ELR (cell line): ENCODE measurements at places on chromosomes 2 and 18.
A peak's percentile ranks its signal among the peaks of the same experiment; 100 is the strongest.

DNA sequence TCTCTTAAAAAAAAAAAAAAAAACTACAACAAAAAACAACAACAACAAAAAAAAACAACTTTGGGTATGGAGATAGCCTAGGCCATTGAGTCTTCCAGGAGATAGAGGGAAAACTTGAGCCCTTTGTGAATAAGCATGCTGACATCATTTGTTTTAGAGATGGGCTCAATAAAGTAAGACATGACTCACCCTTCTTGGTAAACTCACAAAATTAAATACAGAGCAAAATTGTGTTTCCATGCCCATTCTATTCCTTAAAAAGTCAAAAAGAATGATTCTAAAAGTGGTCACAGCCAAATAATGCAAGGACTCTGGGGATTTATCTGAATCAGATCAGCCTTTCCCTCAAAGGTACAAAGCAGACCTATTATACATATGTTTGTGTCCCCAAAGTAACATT lies 117.4 kb downstream of the ETAA1 start:
- DNase-seq: peak; percentile 67

GRCh38 chr2:144240656-144241339 lies 279.1 kb downstream of the ZEB2 start:
- no peak for DNase-seq

DNA sequence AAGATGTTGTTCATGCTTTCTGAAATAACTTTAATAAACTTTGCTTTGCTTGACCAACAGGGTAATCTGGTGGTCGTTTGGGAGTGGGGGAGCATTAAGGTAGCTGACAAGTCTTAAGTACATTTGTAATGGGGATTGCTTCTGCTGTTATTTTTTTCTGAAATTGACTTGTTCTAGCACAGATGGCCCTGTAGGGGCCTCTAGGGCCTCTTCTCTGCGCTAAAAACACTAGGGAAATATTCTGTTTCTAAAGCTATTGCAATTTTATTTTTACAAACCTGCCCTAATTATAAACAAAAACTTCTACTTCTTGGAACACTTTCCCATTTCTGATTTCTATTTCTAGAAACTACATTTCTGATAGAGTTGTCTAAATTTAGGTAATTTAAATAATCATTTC lies 191.3 kb upstream of the KCNJ3 start:
- no peak for DNase-seq

DNA sequence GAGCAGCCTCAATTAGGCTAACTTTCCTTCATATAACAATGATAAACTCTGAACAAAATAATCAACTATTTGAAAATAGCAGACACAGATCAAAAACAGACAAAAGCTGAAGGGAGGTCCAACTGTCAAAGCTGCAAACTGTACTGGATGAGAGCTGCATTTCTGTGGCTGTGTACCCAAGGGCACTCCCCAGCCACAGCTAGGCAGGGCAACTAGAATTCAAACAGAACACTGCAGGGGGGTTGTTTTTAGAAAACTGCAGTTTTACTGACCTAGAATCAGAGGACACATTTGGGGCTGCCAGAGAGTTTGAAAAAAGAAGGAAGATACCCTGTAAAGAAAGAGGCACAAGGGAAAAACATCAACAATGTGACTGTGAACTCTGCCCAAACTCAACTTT lies 56.8 kb downstream of the SMAD2 start:
- DNase-seq: no peak

DNA sequence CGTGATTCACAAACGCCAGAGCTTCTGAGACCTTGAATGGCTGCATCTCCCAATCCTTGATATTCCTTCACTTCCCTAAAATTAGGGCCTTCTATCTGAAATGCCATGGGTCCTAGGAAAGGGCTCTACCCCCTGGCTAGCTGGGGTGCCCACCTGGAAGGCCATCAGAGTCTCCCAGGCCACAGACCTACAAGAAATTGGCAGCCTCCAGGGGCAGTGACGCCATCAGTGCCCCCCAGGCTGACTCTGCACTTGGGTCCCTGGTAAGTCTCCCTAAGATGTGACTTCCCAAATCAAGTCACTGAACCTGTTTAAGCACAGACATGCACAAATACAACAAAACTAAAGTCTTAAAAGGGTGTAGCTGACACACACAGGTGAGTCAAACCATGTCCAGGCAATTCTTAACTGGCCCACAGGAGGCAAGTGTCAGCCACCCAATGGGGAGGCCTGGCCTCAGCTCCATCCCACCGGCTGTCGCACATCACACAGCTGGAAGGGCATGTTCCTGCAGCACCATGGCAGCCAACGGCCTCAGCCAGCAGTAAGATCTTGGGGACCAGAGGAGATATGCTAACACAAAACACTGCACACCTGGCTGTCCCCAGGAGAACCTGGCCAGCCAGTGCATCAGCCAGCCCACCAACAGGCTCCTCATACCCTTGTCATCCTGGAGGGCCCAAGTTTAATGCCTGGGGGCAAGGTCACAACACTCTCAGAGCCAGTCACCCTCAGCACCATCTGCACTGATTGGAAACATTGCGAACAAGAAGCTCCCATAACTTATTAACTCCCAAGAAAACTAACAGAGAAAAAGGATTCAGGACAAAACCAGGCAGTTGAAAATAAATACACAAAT lies 5.2 kb downstream of the PARD6G start:
- no peak for DNase-seq

GRCh38 chr2:212546669-212547068 lies 8.1 kb upstream of the ERBB4 start:
- no peak for DNase-seq

DNA sequence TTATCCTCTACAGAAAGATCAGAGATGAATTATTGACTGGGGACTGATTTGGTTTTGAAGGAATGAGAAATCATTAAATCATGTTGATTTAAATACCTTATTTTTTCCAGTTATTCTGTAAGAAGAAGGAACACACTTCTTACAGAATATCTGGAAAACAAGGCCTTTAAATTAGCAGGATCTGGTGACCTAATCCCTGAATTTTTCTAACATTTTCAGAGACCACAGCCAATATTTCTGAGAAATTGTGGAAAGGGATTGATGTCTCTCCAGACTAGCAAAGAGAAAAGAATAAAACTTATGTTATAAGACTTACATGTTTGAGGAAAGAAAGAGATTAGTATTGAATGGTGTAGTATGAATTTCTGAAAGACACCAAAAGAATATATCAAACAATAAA lies 104.0 kb downstream of the KCNE4 start:
- no peak for DNase-seq

GRCh38 chr2:191938779-191939178 lies 91.9 kb upstream of the CAVIN2 start:
- no peak for DNase-seq

- DNase-seq: peak; percentile 34
Observed at GRCh38 chr2:67797801-67798540, 264.8 kb downstream of the C1D start.

GRCh38 chr2:119333360-119333759 lies 33.3 kb downstream of the C2orf76 start:
- DNase-seq: no peak

GRCh38 chr2:212831671-212832199 lies 293.1 kb upstream of the ERBB4 start:
- DNase-seq: no peak

DNA sequence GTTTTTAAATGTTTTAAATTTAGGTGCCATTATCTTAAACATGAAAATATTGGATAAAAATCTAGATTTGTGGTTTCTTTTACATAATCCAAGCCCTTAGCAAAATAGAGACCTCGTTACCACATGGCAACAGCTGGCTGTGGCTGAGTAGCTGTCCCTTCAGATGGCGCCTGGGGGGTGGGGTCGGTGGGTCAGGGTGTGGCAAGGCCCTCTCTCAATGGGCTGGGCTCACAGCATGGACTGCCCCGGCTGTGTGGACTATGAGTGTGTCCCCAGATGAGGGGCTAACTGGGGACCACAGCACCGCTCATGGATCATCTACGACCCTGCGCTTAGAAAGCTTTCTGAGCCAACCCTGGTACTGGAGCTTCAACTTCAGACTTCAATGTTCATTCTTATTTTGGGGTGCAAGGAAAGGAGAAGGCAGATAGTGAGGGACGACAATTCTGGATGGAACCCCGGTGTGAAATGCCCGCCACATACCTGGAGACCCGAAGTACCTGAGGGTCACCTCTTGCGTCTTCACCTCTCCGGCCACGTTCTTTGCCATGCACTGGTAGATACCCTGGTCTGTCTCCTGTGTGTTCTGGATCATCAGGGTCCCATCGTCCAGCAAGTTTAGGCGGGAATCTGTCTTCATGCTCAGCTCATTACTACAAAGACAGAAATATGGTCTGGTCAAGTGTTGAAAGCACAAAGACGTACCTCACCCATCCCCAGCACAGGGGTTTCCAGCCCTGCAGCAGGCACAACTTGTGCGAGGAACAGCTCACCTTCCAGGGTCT lies 71.0 kb downstream of the PXDN start:
- no peak for DNase-seq

DNA sequence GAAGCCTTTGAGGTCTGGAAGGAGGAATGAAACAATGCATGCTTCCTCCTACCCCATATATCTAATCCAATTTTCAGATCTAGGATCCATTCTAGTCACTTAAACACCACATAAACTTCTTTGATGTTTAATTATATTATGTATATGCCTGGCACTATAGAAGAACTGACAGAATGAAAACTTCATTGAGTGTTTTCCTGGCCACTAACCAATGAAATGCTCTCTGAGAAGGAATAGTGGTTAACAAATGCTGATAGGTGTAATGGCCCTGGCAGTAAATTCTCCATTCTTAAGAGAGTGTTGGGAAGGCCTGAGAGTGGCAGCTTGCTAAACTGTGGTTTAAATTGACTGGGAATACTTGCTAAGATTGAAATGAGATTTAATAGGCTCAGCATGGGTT lies 710.0 kb downstream of the LRRTM4 start:
- DNase-seq: no peak

GRCh38 chr18:66931010-66931409 lies 327.1 kb upstream of the CDH19 start:
- no peak for DNase-seq

DNA sequence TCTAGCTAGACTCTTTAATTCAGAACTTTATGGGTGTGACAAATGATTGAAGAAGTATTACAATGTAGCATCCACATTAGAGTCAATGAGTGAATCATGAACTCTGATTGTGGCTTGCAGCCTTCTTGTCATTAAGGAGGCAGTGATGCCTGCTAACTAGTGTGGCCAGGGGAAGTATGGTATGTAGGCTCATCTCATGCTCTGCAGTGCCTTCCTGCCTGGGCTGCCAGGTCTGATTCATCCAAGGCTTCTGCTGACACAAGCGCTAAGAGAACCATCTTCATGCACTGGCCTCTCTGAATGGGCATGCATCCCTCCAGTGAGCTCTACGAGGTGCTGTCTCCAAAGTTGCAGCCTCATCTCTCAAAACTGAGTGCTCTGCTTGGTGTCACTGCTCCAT lies 144.3 kb downstream of the MTCL1 start:
- peak; percentile 45 for DNase-seq

GRCh38 chr2:190726255-190726654 lies 77.4 kb downstream of the NAB1 start:
- DNase-seq: no peak

GRCh38 chr2:64119369-64119768 lies 24.9 kb downstream of the PELI1 start:
- no peak for DNase-seq

DNA sequence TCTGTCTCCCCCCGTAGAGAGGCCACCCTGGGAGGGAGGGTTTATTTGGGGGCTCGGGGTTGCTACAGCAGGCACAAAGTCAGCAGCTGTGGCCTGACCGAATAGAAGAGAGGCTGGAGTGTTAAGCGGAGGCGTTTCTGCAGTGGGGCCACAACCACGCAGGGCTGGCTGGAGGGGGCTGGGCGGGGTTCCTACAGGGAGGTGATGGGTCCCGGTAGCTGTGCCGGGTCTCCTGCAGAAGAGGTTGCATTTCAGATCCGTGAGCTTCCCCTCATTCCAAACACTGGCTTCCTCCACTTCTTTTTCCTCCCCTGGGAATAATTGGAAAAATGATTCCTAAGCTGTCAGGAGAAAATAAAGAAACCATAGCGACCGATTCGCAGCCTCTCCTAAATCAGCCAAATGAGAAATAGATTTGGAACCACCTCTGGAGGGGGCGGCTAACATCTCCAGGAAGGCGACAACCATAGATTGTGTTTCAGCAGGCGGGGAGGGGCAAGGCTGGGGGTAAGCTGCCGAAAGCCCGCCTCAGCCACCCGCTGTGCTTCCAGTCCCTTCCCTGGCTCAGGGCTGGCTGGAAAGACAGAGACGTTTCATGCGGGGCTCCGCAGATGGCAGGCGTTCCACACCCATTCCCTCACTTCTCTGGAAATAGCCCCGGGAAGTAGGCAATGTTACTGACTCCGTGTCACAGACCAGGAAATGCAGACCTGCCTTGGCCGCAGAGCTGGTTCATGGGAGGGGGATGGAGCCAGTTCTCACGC lies 85.6 kb upstream of the TAF1B start:
- peak; percentile 29 for DNase-seq

- DNase-seq: no peak
Observed at GRCh38 chr18:27983780-27984179, 193.2 kb downstream of the CDH2 start.

DNA sequence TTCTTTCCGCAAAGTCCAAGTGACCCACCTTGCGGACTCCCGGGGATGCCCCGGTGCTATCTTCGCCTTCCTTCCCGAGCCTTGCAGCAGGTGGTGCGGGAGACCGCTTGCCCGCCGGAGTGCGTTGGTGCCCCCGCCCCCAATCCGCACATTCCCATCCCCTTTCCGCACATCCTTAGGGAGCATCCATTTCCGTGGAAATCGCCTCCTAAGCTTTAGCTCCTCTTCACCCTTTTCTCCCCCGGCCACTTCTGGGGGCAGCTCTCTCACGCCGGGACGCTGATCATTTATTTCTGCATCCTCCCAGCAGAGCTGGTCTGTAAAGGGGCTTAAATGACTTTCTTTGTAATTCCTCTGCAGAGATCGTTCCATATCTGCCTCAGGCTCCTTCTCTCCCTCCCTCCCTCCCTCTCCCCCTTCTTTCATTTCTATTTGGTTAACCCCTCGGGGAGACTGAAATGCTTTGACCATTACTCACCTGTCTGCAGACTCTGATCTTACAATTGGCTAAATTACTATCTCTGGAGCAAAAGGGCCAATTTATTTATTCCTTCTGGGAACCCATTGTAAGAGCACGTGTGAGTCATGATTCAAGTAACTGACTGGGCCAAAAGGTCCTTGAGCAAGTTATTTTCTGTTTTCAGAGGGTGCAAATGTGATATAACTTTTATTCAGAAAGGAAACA lies 1.3 kb upstream of the LYPD1 start:
- DNase-seq: peak; percentile 98

DNA sequence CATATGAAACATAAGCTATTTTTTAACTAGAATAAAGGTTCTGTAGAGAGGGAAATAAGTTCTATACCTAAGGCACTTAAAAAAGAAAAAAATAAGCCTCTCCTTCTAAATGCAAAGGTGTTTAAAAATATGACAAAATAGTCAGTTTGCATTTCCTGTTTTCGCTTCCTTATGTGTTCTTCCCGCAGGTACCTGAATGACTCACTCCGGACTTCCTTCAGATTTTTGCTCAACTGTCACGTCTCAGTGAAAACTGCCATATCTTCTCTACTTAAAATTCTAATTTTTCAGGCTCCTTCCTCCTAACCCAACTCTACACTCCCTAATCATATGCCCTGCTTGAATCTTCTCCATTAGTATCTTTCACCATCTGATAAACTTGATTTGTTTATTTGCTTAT lies 1333.1 kb downstream of the LRP1B start:
- no peak for DNase-seq
